ENCODE measurements at places on chromosomes 3 and 15.

DNA sequence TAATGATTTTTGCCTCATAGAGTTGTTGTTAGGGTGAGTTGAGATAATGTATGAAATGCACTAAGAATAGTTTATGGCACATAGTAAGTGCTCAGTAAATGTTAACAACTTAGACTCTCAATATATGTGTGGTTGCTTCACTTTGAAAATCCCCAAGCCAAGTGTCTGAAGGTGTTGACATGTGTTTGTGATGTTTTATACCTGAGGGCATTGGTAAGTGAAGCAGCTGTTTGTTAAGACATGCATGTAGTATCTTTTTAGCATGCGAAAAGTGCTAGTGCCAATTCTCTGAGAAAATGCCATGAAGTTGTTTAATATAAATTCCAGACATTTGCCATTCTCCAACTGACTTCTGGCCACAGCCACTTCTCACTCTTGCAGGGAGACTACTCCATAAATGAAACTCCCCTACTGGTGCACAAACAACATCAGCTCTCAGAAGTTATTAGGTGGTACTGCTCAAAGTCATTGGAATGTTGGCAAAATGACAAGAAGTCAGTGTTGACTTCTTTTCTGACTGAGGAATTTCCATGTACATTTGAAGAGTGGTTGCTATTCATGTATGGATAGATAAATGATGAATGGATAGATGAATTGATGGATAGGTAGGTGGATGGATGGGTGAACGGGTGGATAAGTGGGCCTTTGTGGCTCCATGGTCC, 103.6 kb upstream of the NUDT16 start:
- DNase-seq = no peak

GRCh38 chr3:1072041-1072440, 20.8 kb upstream of the CNTN6 start:
- no peak for DNase-seq

GRCh38 chr3:23253214-23253613, 50.1 kb downstream of the UBE2E2 start:
- no peak for DNase-seq

- DNase-seq = no peak
These were observed 67.2 kb downstream of the SCN5A start for GRCh38 chr3:38582316-38582715.

GRCh38 chr3:38641461-38642110, 7.9 kb downstream of the SCN5A start:
- DNase-seq = no peak

DNA sequence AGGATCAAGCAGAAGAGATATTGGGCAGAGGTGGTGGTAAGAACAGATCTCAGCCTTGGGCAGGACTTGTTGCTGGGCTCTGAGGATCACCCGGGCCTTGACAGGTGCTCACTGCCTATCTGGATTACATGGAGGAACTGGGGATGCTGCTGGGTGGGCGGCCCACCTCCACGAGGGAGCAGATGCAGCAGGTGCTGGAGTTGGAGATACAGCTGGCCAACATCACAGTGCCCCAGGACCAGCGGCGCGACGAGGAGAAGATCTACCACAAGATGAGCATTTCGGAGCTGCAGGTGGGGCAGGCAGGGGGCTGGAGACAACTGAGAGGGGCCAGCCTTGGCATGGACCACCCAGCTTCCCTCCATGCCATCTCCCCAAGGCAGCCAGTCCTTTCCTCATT, 7.9 kb downstream of the ECE2 start:
- DNase-seq = no peak
